Activated naive CD4-positive, alpha-beta T cell treated with anti-CD3 and anti-CD28 coated beads, Interleukin-2, amount 50 U/mL, for 16 hours (primary cell): ENCODE measurements at places on chromosomes 11 and 22.

GRCh38 chr11:8207080-8208000, 38.5 kb upstream of the RIC3 start:
- DNase-seq: no peak

- no peak for DNase-seq
Measured at GRCh38 chr11:13104619-13105236, 95.6 kb downstream of the RASSF10 start.

DNA sequence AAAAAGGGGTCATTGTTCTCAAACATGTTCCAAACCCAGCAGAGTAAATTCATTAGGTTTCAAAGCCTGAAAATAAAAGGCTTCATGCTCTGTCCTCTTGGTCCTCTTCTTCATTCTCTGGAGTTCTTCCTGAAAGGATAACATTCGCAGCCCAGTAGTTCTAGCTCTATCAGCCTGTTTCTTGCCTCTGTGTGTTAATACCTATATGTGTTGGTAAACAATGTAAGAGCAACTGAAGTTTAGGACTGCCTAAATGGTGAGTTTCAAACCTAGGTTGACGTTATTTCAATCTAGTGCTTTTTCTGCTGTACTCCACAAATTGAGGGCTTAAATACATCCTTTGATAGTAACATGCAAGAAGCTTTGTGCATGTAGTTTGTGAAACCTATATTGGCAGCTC, 9.4 kb downstream of the AASDHPPT start:
- DNase-seq: no peak

DNA sequence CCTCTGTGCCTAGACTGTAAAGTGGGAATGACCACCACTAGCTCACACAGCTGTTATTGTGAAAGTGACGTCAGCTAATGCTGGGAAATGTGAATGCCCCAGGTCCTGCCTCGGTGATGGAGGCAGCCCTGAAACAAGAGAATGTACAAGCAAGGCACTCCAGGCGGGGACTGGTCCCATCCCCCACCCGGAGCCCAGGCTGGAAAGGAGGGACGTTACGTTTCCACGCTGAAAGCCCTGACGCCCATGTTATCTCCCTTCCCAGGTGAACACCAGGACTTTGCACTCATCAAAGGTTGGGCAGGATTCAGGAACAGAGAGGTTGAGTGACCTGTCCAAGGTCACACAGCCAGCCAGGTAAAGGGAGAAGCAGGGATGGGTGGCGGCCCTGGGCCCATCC, 784 bp downstream of the SULT4A1 start:
- DNase-seq: no peak

- no peak for DNase-seq
Measured at GRCh38 chr22:34986523-34986922, 79.4 kb upstream of the ISX start.

- DNase-seq: no peak
Measured at GRCh38 chr11:831118-831864, 1.5 kb upstream of the CD151 start.

DNA sequence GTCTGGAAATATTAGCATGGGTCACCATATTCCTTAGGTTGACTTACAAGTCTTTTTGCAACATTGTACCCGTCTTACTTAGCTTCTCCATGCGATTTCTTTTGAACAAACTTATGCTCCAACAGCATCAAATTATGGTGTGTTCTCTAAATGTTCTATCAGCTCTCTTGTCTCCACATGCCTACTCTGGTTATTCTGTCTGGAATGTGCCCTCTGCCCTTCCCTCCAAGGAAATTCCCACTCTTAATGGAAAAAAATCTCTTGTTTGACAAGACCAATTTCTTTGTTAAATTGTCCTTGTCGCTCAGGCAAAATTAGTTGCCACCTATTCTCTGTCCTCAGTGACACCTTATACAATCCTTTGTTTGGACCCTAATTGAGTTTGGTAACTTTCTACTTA, 522.8 kb upstream of the LUZP2 start:
- no peak for DNase-seq

DNA sequence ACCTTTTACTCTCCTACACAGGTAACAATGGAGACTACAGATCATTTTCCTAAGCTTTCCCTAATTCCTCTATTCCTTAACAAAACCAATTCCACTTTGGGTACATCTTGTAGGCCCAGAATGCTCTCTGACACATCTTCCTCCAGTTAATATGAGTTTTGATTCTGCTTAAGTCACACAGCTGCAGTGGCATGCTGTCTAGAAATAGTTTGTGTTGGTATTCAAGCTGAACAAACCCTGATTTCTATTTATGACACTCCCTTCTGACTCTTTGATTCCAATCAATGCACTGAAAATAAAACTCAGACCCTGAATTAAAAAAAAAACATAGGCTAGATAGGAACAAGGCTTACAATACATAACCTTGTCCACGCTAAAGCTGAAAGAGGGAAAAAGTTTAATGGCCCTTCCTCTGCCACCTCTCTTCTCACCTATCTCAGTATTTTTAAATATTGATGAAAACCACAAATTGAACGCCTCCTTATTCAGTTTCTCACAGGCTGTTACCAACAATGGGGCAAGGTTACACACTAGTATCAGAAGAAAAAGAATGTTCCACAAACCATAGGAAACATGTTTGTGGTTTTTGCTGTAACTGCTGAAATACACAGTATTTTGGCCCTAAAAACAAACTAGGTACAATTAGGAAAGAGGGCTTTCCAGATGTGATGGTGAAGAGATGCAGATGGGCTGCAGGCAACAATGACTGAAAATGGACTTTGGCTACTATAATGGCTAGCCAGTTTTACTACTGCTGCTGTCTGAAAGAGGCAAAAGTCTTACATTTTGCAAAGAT, 35.7 kb upstream of the GAB2 start:
- DNase-seq: no peak

- no peak for DNase-seq
Measured at GRCh38 chr22:31538815-31539214, 42.5 kb downstream of the SFI1 start.

DNA sequence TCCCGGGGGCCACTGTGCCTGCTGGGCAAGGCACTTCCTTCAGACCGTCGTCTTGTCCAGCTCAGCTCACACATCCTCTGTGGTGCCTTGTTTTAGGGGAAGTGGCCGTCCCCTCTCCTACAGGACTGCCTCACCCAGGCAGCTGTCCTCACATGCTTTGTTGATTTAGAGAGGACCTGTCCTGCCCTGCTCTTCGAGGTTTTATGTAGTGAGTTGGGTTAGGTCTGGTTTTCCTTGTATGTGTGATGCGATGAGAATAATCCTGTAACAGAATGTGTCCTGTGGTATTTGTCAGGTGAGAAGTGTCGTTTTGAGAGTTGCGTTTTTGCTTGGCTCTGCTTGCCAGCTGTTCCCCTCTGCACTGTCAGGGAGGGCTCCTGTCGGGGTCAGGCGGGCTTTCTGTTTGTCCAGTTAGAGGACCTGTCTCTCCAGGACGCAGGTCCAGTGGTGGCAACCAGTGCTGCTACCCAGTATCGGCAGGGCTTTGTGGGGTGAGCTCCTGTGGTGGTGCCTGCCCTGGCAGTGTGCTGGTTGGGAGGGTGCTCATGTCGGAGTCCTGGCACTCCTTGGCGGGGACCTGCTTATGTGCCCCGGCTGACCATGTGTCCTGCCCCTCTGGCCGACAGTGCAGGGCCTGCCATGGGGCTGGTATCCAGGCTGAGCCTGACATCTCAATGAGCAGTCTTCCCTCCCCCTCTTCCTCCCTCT, 41.3 kb downstream of the MUC6 start:
- DNase-seq: no peak

DNA sequence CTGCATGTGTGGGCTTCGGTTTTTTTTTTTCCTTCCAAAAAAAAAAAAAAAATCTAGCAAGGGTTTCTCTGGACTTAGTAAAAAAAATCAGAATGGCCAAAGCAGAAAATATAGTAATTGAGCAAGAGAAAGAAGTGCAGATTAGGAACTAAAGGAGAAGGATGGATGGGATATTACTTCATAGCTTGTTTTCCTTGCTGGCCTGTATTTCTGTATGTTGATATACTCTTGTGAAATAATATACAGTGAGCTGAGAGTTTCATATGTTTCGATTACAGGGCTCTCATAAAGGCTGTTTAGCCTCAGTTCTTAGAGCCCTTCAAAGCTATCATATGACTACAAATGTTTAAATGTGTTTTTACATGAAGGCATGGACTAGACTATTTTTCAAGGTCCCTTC, 34.3 kb upstream of the NFRKB start:
- DNase-seq: no peak

GRCh38 chr11:72683782-72684200, 9.6 kb upstream of the PDE2A start:
- peak; percentile 74 for DNase-seq

DNA sequence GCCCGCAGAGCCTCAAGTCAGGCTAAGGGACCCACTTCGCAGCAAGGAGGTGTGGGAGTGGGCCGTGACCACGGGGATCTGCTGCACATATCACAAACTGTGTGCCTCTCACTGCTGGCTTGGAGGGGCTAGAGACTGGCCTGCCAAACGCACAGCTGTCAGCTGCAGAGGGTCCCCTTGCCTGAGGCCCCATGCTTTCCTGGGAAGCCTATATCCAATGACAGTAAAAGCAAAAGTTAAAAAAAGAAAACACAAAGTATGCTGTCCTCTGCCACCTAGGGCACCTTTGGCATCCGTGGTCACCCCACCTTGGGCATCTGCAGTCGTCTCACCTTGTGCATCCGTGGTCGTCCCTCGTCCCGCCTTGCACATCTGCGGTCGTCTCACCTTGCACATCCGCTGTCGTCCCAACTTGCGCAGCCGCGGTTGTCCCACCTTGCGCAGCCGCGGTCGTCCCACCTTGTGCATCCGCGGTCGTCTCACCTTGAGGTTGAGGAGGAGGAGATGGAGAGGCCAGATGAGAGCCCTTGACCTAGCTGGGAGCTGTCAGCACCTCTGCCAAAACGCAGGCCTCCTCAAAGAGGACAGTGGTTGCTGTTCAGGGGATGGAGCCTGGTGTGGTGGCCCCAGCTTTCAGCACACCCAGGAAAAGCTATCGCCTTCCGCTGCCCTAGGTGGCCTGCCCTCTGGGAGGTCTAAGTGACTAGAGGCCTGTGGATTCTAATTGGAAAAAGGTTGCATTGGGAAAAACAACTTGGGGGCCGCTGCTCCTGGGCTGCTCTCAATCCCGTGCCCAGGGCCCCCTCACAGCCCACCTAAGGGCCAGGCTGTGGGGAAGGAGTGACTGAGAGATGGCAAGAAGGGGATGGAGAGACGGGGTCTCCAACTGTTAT, 90.5 kb downstream of the MYEOV start:
- DNase-seq: no peak

DNA sequence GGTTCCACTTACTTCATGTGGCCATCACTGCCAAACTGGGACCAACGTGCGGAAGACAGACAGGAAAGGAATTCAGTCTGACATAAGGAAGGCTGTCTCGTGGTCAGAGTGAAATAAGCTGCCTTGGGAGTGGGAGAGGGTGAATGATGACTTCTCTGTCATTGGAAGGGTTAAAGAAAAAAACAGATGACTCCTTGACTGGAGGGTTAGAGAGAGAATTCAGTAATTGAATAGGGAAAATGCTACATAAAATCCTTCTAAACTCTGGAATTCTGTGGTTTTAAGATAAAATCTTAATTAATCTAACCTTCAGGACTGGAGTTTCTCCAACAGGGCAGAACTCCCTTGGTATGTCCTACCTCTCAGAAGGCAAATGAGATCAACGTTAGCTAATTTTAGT, 33.8 kb downstream of the RAB30 start:
- no peak for DNase-seq

DNA sequence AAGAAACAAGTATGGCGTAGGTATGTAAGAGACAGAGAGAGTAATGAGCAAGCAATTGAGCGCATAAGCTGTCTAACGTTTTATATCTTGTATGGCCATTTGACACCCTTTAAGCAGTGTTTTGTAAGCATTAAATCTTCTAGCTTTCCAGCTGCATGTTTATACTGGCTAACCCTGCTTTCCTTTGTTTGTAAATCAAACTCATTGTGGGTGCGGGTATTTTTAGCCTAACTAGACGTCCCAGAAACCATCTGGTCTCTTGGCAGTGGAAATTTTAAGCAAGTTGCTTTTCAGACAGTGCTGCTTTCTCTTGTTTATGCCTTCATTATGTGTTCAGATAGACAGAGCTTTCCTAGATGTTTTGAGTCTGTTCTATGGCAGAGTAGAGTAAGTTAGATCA, 73.5 kb downstream of the RNF169 start:
- no peak for DNase-seq

DNA sequence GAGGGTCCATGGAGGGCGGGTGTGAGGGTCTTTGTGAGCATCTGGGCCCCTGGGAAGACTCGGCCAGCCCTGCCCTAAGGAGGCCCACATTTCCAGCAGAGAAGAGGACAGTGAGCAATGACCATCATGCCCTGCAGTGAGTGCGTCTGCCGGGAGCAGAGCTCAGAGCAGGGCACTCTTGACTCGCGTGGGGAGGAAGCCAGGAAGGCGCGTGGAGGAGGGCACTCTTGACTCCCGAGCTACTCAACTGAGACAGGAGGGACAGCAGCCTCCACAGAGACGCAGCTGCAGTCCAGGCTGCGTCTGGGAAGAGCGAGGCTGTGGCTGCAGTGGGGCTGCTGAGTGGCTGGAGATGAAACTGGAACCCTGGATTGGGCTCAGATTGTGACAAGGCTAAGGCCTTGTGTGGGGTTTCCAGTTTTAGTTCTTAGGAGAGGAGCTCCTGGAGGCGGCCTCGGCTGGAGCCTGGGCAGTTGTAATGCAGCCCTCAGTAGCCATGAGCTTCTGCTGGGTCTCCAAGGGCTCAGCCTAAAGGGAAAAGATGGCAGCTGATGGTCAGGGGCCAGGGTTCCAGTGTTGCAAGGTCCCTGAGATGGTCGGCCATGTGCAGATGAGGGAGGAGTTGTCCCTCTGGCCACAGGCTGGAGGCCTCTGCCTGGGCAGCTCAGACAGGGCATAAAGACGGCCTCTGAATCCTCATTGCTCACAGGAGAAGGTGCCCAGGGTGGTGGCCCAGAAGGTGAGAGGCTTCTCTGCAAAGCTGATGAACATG, 264.7 kb upstream of the B3GAT1 start:
- no peak for DNase-seq

DNA sequence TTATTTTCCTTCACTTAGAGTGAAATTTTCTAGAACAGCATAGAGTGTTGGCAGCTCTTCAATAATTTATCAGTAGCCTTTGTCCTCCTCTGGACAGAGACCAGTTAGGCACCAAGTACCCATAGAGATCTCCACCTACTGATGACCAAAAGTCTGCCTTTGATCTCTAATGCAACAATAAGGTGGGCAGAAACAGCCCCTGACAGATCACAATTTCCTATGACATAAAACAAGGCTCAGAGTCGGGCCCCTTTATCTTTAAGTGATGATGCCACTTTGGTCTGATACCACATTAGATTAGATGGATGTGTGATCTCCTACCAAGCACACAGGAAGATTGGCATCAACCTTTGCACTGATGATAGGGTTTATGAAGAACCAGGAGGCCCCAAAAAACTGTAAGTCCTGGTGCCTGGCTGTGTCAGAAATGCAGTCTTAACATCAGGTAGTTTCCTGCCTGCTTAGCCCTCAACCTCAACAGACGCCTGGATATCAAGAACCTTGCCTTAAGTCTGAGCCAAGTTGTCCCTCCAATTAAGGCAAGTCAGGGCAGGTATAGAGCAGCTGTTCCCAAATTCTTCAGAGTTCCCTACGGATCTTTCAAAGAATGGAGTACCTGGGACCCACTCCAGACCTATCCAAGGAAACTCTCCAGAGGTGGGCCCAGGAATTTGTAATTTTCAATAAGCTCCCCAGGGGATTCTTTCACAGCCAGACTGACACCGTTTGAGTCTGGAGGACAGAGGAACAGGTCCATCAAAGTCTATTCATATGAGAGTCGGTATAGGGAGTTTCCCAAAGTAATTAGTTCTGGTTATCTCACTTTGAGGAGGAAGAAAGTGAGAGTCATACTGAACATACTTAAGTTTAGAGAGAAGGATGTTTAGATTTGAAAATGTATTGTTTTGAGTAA, 30.6 kb upstream of the TMPRSS4 start:
- no peak for DNase-seq
